Left ventricle myocardium inferior (tissue), 1 donor: ENCODE measurements at places on chromosomes 7 and 10. TPM values are rescaled to one million over a fixed set of nuclear protein-coding genes. Genes with fewer than 3 reads are reported as not detected.

DNA sequence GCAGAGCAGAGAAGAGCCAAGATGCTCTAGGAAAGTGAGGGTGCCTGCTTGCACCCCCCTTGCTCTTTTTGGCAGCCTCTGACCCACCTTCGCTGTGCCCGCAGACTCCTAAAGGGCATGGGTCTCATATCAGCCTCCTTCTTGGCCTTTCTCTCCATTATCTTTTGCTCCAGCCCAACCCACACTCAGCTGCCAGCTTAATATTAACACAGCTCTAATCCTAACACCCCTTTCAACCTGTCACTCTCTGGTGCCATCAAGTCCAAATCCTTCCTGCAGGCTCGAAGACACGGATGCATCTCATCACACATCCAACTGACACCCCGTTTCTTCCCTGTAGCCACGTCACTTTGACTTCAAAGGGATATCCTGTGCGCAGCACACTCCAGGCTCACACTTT is 171.6 kb upstream of the AUTS2 start:
- no peak for DNase-seq

DNA sequence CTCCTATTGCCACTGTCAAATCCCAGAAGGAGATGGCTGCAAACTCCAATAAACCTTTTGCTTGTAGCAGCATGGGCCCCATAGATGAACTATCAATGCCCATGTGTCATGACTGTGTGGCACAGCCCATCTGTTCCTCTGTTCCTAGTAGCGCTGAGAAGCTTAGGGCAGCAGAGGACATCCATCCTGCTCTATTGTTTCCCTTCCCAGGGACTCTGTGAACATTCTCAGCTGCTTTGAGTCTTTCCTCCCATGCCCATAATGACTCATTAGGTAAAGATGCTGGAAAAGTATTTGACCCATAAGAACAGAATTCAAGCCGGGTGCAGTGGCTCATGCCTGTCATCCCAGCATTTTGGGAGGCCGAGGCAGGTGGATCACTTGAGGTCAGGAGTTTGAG is 28.3 kb downstream of the STMP1 start:
- no peak for DNase-seq

CHST15 gene
- 4.5 TPM for total RNA-seq

DNA sequence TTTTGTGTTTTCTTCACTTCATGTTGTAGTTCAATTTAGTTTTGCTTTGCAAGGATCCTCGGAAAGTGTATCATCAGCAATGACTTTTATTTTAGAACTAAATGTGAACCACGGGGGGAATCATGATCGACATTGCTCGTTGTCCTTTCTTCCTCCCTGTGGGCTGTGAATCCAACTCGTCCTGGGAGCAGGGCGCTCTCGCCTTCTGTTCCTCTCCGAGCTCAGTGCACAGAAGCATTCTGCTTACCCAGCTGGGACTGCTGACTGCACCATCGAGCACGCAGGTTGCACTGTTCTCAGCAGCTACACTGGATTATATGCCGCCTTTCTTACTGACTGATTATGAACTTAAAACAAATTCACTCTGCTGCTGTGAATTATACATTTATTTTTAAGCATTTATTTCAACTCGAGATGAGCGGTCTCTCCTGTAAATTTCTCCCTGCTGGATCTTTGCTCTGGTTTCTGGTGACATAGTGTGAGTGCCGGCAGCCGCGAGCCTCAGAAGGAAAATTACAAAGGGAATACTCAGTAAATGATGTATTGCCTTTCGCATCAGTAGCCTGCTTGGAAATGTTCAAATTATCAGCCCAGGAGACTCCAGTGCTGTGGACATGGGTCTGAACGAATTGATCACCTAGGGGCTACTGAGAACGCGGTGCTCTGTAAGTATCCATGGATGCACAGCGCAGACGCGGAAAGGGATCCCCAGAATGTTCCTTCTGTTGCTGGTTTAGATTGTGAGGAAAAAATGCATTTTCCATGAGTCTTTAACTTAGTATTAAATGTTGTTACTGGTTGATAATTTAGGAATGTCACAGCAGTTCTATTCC is 92.6 kb downstream of the PTPRE start:
- no peak for DNase-seq

ASAH2 gene
- total RNA-seq: not detected

SLC18A3 gene
- not detected for total RNA-seq

GRCh38 chr10:34254596-34254995 is 560.5 kb downstream of the PARD3 start:
- DNase-seq: no peak

ACSM6 gene
- total RNA-seq: not detected

DNA sequence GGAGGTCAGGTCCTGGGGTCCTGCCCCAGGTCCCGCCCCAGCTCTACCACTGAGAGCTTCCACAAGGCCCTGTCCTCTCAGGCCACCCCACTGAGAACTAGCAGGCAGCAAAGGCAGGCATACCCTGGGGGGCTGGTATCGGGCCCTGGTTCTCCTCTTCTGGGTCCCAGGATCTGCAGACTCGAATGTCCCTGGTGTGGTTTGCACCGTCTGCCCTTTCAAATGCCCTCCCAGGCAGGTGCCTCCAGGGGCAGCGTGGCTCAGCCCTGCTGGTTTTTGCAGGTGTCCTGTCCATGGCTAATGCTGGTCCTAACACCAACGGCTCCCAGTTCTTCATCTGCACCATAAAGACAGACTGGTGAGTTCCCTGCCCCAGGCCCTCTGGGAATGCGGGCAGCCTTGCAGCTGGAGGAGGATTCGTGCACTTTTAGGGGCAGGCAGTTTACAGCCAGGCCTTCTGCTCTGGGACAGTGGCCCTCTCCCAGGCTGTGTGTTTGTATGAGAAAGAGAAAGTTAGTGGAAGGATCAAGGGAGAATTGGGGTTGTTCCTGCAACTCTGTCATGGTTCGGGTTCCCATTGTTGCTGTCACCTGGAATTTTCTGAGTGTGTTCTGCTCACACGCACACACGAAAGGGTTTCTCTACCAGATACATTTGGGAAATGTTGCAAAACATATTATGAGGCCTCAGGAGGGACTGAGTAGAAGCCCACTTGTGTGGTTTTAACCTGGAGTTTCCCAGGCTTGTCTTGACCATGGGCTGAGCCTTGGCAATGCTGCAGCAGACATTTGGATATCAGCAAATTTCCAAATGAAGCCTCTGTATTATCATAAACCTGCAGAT is 5.0 kb downstream of the PPIF start:
- no peak for DNase-seq

DNA sequence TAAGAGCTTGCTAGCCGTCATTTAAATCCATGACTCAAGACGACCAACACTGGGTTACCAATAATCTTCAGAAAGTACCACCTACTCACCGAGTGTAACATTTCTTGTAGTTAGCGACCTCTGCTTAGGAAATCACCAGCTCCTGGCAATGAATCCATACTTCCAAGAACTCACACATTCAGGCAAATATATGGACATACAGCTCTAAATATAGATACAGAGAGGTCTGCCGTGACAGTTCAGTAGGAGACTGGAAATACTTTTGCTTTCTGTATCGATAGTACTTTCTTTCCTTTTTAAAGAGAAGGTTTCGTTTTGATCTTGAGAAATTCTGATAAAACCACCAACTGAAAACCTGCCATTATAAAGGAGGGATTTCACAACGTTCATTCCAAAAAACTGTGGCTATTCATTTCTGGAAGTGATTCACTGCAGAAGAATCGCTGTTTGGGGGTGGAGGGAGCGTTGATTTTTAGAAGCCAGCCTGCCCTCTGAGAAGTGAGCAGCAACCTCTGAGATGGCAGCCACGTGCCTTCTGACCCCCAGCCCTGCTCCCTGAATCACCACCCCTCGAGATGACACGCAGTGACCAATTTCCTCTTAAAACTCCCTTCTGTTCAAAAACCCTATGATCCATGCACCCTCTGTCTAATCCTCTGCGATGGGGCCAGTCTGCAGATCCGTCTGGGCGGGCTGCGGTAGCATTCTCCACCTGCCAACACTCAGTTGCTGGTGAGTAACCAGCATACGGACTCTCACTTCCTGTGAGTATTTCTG is 179.0 kb upstream of the KLF14 start:
- peak; percentile 49 for DNase-seq

DNA sequence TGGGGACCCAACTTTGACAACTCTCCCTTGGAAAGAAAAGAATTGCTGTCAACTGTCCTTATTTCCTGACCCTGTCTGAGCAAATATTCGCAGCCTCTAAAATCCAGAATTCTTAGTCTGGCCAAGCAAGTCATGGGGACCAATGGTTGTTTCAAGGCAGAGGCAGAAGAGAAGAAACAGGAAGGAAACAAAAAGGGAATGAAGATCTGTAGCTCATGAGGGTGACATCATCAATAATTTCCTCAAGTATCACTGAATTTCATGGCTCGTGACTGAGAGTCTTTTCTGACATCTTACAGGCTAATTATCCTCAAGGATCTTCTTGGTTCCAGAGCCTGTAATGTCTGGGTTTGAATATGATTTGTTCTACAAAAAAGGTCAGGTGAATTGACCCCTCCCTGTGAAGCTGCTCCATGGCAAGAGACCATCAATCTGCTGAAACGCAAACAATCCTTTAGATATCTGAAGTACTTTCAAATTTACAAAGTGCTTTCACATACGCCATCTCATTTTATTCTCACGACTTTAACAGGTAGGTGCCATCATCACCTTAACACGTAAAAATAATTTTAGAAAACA is 5.8 kb downstream of the CDK6 start:
- no peak for DNase-seq

DNA sequence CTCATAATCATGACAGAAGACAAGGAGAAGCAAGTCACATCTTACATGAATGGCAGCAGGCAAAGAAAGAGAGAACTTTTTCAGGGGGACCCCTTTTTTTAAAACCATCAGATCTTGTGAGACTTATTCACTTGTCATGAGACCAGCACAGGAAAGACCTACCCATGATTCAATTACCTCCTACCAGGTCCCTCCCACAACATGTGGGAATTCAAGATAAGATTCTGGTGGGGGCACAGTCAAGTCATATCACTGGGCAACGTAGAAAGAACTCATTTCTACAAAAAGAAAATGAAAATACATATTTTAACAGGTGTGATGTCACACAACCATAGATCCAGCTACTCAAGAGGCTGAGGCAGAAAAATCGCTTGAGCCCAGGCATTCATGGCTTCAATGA is 304.1 kb downstream of the IPMK start:
- no peak for DNase-seq

ZNF789 gene
- total RNA-seq: 3.3 TPM

DNA sequence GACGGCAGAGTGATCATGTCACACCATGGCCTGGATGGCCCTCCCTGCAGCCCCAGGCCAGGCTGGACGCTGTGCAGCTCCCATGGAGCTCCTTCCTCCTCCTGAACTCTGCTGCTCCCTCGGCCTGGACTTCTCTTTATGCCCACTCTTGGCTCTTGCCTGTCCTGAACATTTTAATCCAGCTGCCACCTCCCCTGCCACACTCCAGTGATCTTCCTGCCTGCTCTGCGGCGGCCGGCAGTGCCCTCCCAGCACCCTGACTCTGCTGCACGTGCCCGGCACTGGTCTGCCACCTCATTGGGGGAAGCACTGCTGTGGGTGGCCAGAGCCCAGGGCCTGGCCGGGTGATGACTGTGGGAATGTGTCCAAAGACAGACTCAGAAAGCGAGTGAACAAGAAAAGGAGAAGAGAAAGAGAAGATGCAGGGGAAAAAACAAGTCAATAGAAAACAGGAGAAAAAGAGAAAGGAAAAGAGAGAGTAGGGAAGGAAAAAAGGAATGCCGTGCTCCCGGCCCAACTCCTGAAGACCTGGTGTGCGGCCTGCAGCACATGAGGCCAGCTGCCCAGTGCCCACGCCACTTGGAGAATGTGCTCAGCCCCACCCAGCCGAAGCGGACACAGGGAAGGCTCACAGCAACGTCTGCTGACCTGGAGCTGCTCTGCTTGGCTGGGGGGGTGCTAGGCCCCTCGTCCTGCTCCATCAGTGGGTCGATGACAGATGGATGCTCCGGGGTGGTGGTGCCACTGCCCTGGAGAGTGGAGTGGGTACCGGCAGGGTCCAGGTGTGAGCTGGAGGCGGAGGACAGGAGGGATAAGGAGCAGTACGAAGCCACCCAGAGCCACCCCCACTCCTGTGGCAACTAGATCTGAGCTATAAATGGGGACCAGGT is 115.9 kb downstream of the DLG5 start:
- DNase-seq: no peak

DNA sequence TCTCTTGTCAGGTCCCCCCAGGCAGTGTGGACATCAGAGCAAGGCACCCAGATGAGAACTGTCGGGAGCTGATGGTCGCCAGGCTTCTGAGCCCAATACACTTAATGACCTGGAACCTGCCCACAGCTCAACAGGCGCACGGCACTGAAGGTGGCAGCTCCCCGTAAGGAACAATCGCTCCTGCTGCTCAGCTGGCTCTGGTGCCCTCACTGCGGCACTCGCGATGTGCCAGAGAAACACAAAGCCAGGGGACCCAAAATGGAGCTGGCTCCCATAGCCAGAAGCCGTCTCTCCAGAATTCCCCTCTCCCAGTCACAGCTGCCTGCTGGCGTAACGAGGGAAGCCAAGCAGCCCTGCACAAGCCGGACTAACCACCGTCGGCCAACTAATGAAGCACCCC is 6.3 kb downstream of the CALN1 start:
- no peak for DNase-seq

ALOX5 gene
- 3.2 TPM for total RNA-seq

DNA sequence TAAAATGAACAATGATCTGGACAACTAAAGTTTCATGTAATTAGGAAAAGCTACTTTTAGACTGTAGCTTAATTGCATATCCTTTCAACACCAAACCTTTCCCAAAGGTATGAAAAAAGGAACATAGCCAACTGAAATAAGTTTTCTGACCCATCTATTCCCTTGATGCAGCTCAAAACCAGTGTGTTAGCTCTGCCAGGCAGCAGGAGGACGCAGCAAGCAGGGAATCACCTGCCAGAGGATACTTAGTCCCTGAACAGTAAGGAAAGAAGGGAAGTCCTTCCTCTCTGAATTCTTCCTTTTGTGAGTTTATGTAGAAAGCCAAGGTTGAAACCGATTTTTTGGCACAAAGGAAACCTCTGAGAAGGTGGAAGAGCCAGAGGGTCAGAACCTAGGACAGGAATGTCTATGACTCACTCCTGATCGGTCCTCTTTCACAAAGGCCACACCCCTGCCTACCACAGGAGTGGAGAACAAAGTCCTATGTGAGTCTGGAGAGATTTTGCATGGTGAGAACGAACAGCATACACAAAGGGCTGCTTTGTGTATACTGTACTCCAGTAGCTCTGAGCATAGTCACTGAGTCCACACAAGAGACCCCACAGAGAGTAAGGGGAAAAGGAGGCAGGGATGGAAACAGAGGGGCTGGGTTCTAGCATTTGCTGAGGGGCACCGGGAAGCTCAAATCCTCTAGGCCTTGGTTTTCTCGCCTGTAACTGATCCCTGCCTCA is 68.8 kb upstream of the GSDME start:
- no peak for DNase-seq

FANK1 gene
- total RNA-seq: 0.30 TPM

SPACDR gene
- 0.88 TPM for total RNA-seq

- DNase-seq: no peak
Measured at GRCh38 chr10:10734356-10735064, 283.2 kb upstream of the CELF2 start.
